GM23248 (cell line): ENCODE measurements at places on chromosomes 4 and X. TPM values are rescaled to one million over a fixed set of nuclear protein-coding genes. Genes with fewer than 3 reads are reported as not detected.

GRCh38 chr4:23374259-23374658 lies 515.6 kb downstream of the PPARGC1A start:
- H3K4me3 ChIP-seq: no peak overlapping the region
- H3K27me3 ChIP-seq: no peaks in the 10 kb centered on the region
- H3K36me3 ChIP-seq: no peaks in the 10 kb centered on the region
- H3K4me1 ChIP-seq: no peaks in the 10 kb centered on the region
- no peak overlapping the region for H3K27ac ChIP-seq

GRCh38 chr4:105543881-105544280 lies 8.5 kb upstream of the ARHGEF38 start:
- H3K4me1 ChIP-seq: no peaks in the 10 kb centered on the region
- H3K27me3 ChIP-seq: no peaks in the 10 kb centered on the region
- no peak for DNase-seq
- no peak overlapping the region for H3K27ac ChIP-seq
- H3K4me3 ChIP-seq: no peak overlapping the region

- H3K27me3 ChIP-seq: no peaks in the 10 kb centered on the region
- no peaks in the 10 kb centered on the region for H3K4me1 ChIP-seq
- no peak overlapping the region for H3K4me3 ChIP-seq
- DNase-seq: no peak
These were observed 356.8 kb downstream of the BMPR1B start for GRCh38 chr4:95114521-95114920.

- H3K27ac ChIP-seq: no peak overlapping the region
- no peaks in the 10 kb centered on the region for H3K4me1 ChIP-seq
- no peaks in the 10 kb centered on the region for H3K36me3 ChIP-seq
- no peaks in the 10 kb centered on the region for H3K27me3 ChIP-seq
These were observed 98.9 kb upstream of the PJA1 start for GRCh38 chrX:69264158-69264581.

DNA sequence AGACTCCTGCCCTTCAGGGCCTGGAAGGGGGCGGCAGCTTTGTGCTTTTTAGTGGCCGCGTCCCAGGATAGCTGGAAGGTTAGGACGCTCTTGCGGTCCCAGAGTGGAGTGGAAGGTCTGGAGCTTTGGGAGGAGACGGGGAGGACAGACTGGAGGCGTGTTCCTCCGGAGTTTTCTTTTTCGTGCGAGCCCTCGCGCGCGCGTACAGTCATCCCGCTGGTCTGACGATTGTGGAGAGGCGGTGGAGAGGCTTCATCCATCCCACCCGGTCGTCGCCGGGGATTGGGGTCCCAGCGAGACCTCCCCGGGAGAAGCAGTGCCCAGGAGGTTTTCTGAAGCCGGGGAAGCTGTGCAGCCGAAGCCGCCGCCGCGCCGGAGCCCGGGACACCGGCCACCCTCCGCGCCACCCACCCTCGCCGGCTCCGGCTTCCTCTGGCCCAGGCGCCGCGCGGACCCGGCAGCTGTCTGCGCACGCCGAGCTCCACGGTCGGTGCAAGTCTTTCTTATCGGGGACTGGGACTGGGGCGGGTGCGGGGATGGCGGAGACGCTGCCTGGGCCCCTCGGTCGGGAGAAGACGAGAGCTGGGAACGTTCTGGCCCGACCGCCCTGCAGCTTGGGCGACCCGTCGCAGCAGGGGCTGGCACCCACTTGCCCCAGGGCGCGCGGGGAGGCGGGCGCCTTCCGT lies at the start of gene EDNRA:
Gene EDNRA, plus strand, starts transcription at position 207 of the 686 bp plus-strand sequence. CDS start 4,585 bp downstream, outside the sequence.
- peak; percentile 79 for DNase-seq
- H3K27ac ChIP-seq: no peak within 1 kb of the TSS
- peaks cover 16% of the 10 kb centered on the region; the same call in 1 of the 2 replicates for H3K27me3 ChIP-seq

Gene POF1B
- not detected in 2 replicates for total RNA-seq

DNA sequence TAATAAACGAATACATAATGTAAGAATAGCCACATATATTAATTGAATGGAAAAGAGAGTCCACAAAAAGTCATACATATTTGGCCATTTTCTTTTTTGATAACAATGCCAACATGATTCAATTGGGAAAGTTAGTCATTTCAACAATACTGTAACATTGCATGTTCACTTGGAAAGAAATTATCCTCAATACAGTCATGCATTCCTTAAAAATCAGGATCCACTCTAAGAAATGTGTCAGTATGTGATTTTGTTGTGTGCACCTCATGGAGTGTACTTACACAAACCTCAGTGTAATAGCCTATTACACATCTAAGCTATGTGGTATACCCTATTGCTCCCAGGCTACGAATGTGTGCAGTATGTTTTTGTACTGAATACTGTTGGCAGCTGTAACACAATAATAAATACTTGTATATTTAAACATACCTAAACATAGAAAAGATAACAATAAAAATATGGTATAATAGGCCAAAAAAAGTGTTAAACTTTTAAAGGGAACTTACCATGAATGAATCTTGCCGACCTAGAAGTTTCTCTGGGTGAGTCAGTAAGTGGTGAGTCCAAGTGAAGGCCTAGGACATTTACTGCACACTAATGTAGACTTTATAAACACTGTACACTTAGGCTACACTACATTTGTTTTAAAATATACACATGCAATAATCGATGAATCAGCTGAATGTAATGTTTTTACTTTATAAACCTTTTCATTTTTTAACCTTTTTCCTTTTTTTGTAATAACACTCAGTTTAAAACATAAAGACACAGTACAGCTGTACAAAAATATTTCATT lies 806.8 kb downstream of the PCDH18 start:
- no peak for DNase-seq
- H3K36me3 ChIP-seq: no peaks in the 10 kb centered on the region
- H3K4me1 ChIP-seq: no peaks in the 10 kb centered on the region
- no peak overlapping the region for H3K4me3 ChIP-seq
- H3K27ac ChIP-seq: no peak overlapping the region

GRCh38 chrX:153934762-153935325 lies at the start of gene NAA10:
NAA10 (minus strand) TSS chrX:153935037; CDS start chrX:153934904, 133 bp downstream.
- no peaks in the 10 kb centered on the region for H3K27me3 ChIP-seq
- H3K36me3 ChIP-seq: no peaks in the 10 kb centered on the region
- H3K4me1 ChIP-seq: no peaks in the 10 kb centered on the region
- H3K4me3 ChIP-seq: peak within 1 kb of the TSS; percentile 86
- peak within 1 kb of the TSS; percentile 45 for H3K27ac ChIP-seq
- DNase-seq: peak; percentile 88

Gene GUCY1A1
- total RNA-seq: not detected in 2 replicates
